Renal cortical epithelial cell (primary cell): ENCODE measurements at places on chromosomes 4 and X.
A peak's percentile ranks its signal among the peaks of the same experiment; 100 is the strongest.

GRCh38 chr4:77845929-77846328 lies 16.7 kb upstream of the MRPL1 start:
- DNase-seq, result no peak

GRCh38 chrX:40104985-40105834 lies 7.5 kb upstream of the BCOR start:
- no peak for DNase-seq

DNA sequence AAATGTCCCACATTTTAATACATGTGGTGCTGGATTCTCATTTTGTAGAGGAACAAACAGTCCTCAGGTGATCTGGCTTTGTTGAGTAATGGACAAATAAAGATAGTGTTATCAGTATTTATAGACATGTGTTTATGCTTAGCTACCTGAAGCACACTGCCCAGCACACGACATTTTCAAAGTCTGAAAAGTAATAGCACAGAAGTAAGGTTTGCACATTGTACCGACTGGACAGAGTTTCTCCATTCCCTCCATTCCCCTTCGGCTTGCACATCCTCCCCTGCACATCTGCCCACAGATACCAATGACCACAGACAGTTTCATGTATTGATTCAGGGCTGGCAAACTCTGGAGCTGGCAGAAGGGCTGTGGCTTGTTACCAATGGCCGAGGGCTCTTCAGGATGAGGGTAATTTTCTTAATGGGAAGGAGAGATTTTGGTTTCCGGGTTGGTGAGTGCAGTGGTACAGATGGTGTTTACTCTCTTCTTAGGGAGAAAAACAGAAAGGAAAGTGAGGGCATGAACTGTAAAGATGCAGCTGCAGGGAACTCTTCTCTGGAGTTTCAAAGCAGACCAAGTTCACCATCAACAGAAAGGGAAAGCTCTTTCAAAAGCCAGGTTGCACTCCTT lies 2.3 kb downstream of the GRPR start:
- DNase-seq, result no peak

GRCh38 chrX:150983521-150984168 lies 510 bp downstream of the HMGB3 start:
- DNase-seq, result no peak

GRCh38 chrX:129553619-129554288 lies 13.7 kb downstream of the OCRL start:
- DNase-seq, result no peak

DNA sequence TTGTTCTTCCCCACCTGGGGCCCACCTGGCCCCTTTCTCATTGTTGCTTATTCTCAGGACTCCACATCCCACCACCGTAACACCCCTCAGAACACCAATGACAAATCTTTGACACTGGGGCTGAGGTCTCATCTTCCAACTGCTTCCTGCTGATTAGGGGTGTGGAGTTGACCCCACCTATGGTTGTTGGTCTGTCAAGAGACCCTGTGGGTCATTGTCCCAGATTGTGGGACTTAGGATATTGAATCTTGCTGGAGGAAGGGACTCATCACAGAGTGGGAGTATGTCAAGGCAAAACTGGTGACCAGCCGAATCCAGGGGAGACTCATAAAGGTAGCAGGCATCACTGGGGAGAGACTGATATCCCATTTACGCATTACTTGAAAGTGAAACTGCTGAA lies 140.2 kb upstream of the PLAC1 start:
- no peak for DNase-seq

DNA sequence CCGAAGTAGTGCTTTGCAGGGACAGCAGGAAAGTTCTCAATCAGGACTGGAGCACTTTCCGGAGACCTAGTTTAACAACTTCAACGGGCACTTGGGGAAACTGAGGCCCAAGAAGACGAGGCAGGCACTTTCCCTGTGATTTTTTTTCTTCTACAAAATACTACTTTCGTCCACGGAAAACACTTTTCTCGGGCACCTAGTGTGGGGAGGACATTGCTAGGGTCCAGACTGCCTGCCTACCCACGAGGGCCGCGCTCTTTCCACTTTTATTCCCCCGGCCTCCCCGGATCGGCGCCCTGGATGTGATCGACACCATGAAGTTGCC lies 125.4 kb upstream of the CXorf66 start:
- no peak for DNase-seq

GRCh38 chr4:20313237-20314030 lies 61.7 kb downstream of the SLIT2 start:
- no peak for DNase-seq

DNA sequence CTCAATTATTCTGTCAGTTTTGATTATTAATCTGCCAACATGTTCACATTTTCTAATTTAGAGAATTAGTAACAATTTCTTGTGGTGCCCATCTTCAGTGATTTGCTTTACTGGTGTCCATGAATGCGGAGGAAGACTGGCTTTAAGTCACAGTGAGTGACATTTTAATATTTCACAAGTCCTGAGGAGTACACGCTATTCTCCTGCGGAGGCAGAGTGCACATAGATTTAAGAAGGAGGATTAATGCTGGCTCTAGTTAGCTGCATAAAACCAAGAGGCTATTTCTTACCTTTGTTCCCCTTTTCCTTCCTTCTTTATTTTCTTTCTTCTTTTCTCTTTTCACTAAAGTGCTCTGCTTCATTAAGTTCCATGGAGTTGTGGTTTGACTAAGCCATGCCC lies 495.2 kb upstream of the IGFBP7 start:
- no peak for DNase-seq

DNA sequence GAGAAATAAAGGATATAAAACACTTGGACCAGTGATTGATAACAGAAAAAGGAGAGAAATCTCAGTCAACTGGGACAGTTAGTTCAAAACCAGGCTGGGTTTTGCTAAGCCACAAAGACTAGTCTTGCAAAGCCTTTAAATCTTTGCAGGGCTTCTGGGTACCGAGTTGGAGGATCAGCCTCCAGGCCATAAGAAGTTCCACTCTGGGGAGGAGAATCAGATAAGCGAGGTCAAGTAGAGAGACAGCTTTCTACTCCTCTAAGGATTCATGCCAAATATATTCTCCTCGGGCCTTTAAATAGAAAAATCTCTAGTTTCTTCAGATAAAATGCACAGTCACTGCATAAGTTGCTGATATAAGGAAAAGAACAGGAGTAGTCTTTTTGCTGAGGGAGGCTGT lies 92.7 kb downstream of the MFAP3L start:
- DNase-seq, result no peak

- no peak for DNase-seq
Observed at GRCh38 chr4:138959097-138959815, 56.3 kb upstream of the NOCT start.

GRCh38 chr4:99414401-99414800 lies 20.7 kb downstream of the ADH7 start:
- peak; percentile 53 for DNase-seq

DNA sequence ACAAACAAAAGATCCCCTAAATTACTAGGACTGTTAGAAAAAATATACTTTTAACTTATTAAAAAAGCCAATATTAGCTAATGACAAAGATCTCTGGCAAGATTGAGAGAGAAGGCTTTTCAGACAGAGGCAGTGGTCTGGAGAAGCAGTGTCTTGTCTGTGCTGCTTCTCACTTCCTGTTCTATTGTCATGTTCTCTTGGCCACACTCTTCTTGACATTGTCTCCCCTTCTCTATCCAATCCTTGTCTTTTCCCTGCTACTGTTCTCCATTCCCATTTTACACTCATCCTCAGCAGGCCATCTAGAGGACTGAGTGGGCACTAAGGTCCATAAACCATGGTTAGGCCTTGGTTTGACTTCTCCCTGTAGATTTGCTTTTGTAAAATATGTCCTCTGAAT lies 14.0 kb upstream of the TAPT1 start:
- no peak for DNase-seq

- DNase-seq, result no peak
Observed at GRCh38 chr4:172011196-172011595, 198.0 kb downstream of the GALNTL6 start.

- DNase-seq, result peak; percentile 50
Observed at GRCh38 chr4:78517050-78517652, 34.4 kb upstream of the ANXA3 start.

DNA sequence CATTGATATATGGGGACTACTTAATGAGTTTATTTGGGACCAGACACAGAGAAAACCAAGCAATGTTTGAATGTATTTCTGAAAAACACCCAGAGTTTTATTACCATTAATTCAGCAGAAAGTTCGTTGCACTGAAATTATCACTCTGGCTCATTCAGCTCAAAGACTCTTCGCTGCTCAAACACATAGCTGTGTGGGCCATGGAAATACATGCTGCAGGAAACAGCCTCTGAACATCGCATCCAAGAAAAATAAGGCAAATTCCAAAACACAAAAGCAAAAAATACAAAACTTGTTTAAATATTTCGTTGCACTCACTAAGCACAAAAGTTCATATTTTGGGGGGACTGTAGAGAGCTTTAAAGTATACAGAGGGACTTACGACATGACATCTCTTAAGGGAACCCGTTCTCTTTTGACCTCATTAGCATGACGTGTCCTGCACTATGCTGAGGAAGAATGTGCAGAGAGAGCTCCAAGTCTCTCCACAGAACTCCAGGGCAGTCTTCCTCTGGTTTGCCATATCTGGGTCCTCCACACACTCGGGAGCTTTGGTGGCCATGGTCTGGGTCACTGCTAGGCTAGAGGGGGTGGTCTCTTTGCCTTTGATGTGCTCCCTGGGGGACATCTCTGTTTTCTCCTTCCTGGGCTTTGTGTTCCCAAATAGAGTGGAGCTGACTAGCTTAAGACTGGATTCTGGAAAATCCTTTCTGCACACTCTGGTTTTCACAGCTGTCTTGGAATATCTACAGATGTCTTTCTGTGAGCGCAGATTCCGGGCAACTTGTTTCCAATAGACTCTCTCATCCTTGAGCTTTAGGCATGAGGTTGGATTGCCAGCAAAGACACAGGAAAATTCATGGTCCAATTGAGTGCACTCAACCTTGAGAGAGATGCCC lies 2.8 kb downstream of the FGFBP1 start:
- DNase-seq, result no peak

DNA sequence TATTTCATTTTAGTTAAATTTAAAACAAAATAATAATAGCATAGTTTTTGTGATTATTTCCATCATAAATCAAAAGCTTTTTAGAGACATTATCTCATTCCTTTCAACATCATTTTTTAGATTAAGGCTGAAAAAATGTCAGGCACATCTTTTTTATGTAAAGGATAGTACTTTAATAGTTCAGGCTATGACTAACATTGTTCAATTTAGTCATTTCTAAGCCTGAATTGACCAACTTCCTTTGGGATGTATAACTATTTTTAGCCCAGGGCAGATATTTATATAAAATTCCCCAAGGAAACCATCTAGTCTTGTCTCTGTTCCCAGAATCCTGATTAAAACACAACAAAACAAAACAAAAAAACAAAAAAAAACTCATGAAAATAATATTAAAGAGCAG lies 145.6 kb upstream of the PCDH18 start:
- peak; percentile 56 for DNase-seq

DNA sequence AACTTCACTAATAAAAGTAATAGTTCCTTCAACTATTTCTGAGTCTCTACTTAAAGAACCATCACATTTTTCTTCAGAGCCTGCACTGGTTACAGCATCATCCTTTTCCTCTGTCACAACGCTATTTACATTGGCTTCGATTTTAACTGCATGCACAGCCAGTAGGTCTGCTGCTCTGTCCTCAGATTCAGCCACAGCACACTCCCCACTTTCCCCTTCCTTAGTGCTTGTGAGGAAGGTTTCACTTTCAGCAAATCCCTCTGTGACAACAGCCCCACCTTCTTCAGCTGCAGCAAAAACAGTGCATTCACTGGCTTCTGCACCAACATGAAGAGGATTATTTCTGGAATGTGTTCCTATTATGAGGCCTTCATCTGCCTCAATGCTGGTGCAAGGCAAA lies 25.7 kb downstream of the BOD1L1 start:
- no peak for DNase-seq

- no peak for DNase-seq
Observed at GRCh38 chr4:125043486-125043885, 271.3 kb upstream of the FAT4 start.

DNA sequence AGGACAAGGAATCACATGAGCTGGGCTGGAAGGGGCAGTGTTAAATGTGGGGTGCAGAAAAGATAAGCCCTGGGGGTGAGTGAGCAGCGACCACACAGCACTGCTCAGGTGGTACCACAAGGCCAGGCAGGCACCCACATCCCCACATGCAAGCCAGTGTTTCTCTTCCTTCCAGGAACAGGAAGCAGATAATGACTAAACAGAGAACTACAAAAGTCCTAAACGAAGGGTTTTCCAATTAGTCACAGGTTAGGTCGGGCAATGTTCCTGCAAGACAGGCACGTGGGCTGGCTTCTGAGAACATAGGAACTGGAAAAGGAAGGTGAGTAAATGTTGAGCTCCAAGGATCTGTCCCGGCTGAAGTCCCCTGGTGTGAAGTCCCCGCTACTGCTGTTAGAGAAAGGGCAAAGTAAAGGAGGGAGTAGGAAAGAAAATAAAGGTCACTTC lies 19.5 kb downstream of the RELL1 start:
- peak; percentile 99 for DNase-seq

- no peak for DNase-seq
Observed at GRCh38 chr4:47471591-47471990, 8.1 kb upstream of the COMMD8 start.

- DNase-seq, result peak; percentile 96
Observed at GRCh38 chr4:78552389-78553042, 946 bp downstream of the ANXA3 start.

DNA sequence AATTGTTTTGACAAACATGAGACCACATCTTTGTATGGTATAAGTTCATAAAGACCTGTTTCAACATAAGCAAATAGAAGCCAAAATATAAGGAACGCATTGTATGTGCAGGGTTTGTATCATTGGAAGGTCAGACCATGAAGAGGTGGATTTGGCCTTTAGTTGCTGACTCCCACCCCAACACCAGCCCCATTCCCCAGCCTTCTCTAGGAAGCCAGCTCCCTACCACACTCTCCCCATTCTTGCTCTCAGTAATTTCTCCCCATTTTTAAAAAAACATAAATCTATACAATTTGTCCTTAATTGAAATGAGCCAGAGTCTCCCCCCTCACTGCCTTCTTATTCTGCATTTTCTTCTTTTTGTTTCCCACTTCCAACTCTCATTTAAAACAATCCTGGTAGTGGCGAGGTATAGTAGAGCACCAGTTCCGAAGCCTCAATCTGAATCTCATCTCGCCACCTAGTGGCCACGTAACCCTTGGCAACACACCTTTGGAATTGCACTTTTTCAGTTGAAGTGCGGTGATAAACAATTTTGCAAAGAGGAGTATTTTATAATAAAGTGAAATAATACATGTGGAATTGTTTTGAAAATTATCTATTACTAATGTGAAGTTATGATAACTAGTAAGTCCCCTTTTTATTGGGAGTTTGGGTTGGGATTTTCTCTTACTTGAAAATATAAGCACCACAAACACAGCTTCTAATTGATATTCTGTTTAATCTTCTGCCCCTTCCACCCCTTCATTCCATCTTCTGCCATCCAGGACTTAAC lies 126.6 kb downstream of the ASB9 start:
- DNase-seq, result peak; percentile 35
